GM19239 (cell line): ENCODE measurements at places on chromosomes 1 and 21.

GRCh38 chr1:55443175-55443915 lies 228.2 kb upstream of the USP24 start:
- DNase-seq, result no peak

DNA sequence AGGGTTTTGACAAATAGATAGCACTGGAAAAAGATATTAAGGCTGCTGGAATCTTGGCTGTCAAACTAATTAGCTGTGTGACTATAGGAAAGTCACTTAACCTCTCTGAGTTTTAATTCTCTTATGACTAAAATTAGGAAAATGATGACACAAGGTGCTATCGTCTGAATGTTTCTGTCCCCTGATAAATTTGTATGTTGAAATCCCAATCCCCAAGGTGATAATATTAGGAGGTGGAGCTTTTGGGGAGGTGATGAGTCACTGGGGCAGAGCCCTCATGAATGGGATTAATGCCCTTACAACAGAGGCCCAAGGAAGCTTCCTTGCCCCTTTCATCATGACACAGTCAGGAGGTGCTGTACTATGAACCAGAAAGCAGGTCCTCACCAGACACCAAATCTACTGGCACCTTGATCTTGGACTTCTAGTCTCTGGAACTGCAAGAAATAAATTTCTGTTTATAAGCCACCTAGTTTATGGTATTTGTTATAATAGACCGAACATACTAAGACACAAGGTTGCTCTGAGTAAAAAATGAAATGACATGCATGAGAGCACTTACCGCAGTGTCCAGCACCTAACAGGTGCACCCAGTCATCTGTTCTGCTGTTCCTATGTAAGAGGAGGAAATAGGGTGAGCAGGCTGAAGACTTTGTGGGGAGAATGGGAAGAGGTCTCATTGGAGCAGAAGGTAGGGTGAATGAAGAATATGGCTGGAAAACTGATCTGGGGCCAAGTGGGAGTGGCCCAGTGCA lies 26.3 kb upstream of the DISP1 start:
- DNase-seq, result no peak

- DNase-seq, result no peak
These were observed 84.5 kb downstream of the ATP6V1G3 start for GRCh38 chr1:198455966-198456365.

DNA sequence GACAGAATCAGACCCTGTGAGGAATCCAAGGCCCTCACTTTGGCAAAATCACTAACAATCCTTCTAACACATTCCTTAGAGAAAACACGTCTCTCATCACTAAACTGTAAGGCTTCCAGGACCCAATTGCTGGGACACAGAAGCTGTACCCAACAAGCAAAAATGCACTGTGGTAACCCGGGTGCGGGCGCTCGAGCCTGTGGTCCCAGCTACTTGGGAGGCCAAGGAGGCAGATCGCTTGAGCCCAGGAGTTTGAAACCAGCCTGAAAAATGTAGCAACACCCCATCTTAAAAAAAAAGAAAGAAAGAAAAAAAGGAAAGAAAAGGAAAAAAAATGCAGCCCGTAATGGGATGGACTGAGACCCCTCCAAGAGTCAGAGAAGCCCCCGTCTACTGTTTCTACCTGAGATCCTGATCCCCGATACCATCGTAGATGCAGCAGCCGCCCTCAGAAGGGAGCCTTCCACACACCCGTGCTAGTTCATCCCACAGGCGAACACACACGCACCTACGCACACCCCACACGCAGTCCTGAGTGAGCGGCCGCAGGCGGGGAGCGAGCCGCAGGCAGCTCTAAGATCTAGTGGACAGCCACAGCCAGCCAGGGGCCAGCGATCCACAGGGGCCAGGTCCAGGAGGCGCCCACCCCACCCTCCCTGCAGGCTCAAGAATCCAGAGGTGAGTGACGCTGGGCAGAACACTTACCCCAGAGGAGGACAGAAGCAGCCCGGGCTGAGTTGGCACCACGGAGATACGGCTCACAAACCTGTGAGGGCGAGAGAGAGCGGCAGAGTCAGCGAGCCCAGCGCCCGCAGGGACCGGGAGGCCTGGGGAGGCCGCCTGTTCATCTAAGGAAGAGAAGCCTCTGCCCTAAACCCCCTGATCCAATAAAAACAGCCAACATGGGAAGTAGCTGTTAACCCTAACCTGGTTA lies 20.1 kb downstream of the WDR4 start:
- no peak for DNase-seq

DNA sequence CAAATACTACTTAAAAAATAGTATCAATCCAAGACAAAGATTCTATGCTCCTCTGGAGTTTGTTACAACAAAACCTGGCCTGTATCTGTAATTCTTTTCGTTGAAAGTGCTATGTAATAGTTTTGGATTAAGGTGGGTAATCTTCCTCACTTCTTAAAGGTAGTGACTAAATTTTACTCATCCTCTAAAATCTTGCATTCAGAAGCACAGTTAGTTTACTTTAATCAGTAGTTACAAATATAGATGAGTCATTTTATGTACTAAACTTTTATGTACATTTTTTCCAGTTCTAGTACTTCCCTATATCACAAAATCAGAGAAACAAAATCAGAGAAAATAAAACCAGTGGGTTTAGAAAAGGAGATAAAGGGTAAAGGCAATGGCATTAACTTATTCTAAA lies 51.3 kb downstream of the ZNHIT6 start:
- DNase-seq, result no peak

GRCh38 chr1:238961790-238962189 lies 424.6 kb upstream of the CHRM3 start:
- no peak for DNase-seq

GRCh38 chr1:116879478-116880133 lies 30.1 kb upstream of the PTGFRN start:
- no peak for DNase-seq

DNA sequence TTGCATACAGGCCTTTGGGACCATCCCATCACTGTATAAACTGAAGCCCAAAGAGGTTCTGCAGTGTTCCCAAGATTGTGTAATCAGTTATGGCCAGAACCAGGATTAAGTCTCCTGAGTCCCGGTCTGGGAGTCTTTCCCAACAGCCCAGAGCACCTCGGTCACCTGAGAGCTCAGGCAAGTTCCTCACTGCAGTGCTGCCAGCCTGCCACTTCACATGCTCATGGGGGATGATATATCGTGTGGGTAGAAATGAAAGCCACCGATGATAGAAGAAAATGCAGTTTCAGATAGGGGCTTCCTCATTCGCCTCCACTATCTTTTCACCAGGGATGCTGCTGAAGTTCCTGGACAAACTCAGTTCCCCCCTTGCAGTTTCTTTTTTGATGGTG lies 30.4 kb downstream of the FHAD1 start:
- no peak for DNase-seq

- no peak for DNase-seq
These were observed 14.6 kb downstream of the NFASC start for GRCh38 chr1:204885288-204885711.

- DNase-seq, result no peak
These were observed 479.8 kb upstream of the VAMP3 start for GRCh38 chr1:7290971-7291970.

- no peak for DNase-seq
These were observed 150.9 kb downstream of the HIVEP3 start for GRCh38 chr1:41767534-41768525.

GRCh38 chr21:31340942-31341487 lies 3.0 kb downstream of the TIAM1 start:
- no peak for DNase-seq

DNA sequence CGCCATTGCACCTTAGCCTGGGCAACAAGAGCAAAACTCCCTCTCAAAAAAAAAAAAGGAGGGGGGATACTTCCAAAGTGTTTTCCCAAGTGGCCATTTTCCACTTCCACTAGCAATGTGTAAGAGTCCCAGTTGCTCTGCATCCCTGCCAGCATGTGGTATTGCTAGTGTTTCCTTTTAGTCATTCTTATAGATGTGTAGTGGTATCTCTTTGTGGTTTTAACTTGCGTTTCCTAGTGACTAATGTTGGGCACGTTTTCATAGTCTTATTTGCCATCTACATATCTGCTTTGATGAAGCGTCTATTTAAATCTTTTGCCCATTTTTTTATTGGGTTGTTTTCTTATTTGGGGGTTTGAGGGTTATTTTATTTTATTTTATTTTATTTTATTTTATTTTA lies 31.1 kb downstream of the INAVA start:
- no peak for DNase-seq

GRCh38 chr1:4963251-4963650 lies 308.8 kb downstream of the AJAP1 start:
- no peak for DNase-seq

DNA sequence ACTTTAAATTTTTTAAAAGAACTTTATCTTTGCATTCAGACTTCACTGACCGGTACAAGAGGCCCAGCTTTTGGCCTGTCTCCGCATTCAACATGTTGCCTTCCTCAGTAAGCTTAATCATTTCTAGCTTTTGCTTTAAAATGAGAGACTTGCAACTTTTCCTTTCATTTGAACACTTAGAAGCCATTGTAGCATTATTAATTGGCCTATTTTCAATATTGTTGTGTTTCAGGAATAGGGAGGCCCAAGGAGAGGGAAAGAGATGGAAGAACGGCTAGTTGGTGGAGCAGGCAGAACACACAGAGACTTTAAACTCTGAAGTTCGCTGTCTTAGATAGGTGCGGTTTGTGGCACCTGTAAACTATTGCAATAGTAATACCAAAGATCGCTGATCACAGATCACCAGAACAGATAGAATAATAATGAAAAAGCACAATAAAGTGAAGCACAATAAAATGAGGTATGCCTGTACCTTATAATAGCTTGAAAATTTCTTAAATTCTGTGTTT lies 31.4 kb downstream of the RABGAP1L start:
- DNase-seq, result no peak

DNA sequence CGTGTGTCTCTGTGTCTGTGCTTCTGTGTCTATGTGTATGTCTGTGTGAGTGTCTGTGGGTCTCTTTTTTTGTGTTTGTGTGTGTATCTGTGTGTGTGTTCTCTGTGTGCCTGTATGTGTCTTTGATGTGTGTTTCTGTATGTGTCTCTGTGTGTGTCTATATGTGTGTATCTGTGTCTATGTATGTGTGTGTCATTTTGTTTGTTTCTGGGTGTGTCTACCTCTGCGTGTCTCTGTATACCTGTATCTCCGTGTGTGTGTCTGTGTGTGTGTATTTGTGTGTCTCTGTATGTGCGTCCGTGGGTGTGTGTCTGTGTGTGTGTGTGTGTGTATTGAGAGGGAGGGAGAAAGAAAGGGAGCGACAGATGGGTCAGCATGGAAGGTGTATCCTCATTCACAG lies 106.3 kb upstream of the TRABD2B start:
- no peak for DNase-seq

GRCh38 chr1:58879464-58879863 lies 95.6 kb upstream of the JUN start:
- no peak for DNase-seq

- DNase-seq, result no peak
These were observed 52.5 kb downstream of the MAN1C1 start for GRCh38 chr1:25668931-25669573.

DNA sequence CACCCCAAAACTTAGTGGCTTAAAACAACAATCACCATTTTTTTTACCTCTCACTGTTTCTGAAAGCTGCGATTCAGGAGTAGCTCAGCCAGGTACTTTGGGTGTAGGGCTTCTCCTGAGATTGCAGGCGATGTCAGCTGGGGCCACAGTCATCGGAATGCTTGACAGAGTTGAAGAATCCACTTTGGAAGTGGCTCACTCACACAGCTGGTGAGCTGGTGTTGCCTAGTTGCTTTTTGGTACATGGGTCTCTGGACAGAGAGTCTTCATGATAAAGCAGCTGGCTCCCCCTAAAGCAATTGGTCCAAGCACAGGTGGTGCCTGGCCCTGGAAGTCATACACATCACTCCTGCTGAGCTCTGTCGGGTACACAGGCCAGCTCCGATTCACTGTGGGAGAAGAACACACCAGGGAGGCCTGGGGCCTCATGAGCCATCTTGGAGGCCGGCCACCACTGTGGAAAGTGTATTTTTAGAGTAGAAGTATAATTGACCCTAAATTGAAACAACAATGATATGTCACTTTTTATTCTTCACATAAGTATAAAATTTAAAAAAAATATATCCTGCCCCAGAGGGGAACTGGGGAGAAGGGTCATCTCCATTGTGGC lies 75.2 kb upstream of the GALNT2 start:
- DNase-seq, result no peak

DNA sequence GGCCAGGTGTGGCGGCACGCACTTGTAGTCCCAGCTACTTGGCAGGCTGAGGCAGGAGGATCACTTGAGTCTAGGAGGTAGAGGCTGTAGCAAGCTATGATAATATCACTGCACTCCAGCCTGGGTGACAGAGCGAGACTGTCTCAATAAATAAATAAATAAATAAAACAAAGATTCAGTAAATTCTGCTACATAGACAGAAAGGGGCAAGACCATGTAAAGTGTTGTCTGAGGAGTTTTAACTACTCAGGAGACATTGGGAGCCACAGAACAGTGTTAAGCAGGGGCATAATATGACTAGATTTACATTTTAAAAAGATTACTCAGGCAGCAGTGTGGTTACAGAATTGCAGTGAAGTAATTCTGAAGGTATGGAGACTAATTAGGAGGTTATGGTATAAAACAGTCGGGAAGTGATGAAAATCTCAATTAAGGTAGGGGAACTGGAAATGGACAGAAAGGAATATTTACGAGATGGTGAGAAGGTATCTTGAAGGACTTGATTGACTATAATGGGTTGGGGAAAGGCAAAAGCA lies 94.7 kb downstream of the ATP1B1 start:
- no peak for DNase-seq

GRCh38 chr1:148383966-148384365 lies 99.1 kb downstream of the PPIAL4G start:
- DNase-seq, result no peak

DNA sequence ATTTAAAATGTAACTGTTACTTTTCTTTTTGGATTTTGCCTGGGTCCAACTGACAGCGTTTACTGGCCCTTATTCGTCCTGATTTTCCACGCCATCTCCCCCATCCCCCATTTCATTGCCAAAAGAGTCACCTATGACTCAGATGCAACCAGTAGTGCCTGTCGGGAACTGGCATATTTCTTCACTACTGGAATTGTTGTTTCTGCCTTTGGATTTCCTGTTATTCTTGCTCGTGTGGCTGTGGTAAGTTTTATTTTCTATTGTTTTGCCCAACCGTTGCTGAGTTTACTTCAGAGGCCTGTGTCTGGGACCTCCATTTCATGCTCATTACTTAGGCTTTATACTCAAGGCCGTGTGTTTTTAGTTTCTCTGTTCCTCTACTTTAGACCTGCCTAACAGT lies 9.3 kb downstream of the LEPR start:
- no peak for DNase-seq

DNA sequence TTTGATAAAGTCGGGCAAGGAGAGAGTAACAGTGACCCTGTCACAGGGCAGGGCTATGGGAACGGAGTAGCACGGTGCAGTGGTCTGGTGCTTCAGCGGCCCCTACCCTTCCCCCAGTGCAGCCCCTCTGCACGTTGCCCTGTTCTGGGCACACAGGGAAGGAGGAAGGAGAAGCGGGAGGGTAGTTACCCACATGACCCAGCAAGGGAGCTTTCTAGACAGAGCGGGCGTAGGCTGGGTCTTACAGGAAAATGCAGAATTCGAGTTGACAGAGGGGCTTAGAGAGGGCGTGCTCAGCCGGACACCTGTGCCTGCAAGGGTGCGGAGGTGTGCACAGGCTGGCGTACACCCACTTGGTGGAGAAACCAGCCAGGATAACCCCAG lies 341.2 kb downstream of the NPHP4 start:
- no peak for DNase-seq

GRCh38 chr1:2127187-2128145 lies 67.1 kb downstream of the FAAP20 start:
- no peak for DNase-seq

- DNase-seq, result no peak
These were observed 154.6 kb downstream of the PLPPR5 start for GRCh38 chr1:98849969-98850636.
